ENCODE measurements at places on chromosomes 4 and X. TPM values are rescaled to one million over a fixed set of nuclear protein-coding genes. Genes with fewer than 3 reads are reported as not detected.

- no peak for DNase-seq
Measured at GRCh38 chr4:81130569-81130968, 84.5 kb downstream of the PRKG2 start.

GRCh38 chrX:63635750-63636149 is 149.3 kb downstream of the ARHGEF9 start:
- DNase-seq, result no peak

DNA sequence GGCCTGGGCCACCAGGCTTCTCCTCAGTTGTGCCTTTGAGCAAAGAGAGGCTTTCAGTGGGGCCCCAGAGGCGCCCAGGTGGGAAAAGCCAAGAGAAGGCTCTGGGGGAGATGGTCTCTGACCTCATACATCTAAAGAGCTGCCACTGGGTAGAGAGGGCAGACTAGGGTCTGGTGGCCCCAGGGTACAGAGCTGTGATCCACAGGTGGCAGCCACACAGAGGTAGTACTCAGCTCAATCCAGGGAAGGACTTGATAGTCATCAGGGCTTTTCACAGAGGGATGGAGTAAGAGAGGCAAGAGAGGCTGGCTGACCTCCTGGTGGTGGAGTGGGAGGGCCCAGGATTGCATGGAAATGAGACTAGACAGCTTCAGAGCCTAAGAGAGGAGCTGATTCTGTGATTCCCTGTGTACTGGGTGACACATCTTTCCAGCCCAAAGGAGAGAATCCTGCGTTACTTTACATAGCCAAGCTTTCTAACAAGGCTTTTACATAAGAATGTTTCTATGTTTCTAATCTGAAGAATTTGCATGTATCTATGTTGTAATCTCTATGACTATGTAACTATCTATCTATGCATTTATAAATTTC is 53.2 kb upstream of the PJA1 start:
- DNase-seq, result no peak

GRCh38 chr4:182562350-182562749 is 319.1 kb downstream of the TENM3 start:
- DNase-seq, result no peak

DNA sequence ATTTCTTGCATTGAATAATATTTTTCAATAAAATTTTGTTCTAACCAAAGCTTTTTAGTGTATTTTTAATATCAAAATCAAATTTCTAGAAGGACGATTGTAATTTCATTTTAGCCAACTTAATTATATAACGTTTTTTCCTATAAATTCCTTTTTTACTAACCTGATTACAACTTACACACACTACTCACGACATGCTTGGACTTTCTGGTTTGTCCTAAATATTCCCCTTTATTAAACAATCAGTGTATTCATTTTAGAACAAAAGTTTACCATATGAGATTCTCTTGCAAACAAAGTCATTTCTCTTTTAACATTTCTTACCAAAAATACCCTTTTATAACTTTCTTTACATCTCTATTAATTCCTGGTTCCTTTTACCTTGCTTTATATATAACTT is 173.7 kb downstream of the PWWP3B start:
- DNase-seq, result no peak

DNA sequence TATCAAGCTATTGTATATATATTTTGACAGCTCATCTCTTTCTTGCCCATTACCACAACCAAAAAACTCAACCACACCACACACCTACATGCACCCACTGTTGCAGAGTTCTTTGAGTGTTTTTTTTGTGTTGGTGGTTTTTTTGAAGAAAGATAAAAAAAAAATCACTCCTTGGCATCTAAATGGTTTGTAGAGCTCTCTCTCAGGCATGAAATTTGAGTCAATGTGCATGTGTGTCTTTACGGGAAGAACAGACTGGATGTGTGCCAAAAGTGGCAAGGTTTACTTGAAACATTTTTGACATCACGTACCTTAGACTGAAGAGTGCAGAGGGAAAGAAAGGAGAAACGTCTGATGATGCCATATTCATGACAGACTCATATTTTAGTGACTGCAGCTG is 154.2 kb downstream of the FHIP1A start:
- DNase-seq, result no peak

GRCh38 chrX:10048707-10049106 is 81.5 kb downstream of the CLDN34 start:
- peak; percentile 26 for DNase-seq

GRCh38 chr4:26424153-26424552 is 66.1 kb downstream of the CCKAR start:
- DNase-seq, result no peak

- DNase-seq, result no peak
Measured at GRCh38 chrX:123834116-123834515, 25.7 kb upstream of the XIAP start.

GRCh38 chr4:128452415-128452814 is 164.8 kb upstream of the PGRMC2 start:
- no peak for DNase-seq

Gene CRLF2
- 0.22 TPM for total RNA-seq

Gene LONRF3
- 5.9 TPM for total RNA-seq

Gene ADRA2C
- 4.8 TPM for total RNA-seq

Gene GLRB
- 2.7 TPM for total RNA-seq

Gene CFAP47
- total RNA-seq, result 0.18 TPM

Data from sciatic nerve (tissue), 2 donors.